ENCODE measurements at places on chromosomes 4 and X.
A peak's percentile ranks its signal among the peaks of the same experiment; 100 is the strongest.

- DNase-seq: no peak
Observed at GRCh38 chr4:71709961-71710360, 73.9 kb downstream of the GC start.

GRCh38 chrX:18076434-18076833 is 144.3 kb downstream of the BEND2 start:
- no peak for DNase-seq

DNA sequence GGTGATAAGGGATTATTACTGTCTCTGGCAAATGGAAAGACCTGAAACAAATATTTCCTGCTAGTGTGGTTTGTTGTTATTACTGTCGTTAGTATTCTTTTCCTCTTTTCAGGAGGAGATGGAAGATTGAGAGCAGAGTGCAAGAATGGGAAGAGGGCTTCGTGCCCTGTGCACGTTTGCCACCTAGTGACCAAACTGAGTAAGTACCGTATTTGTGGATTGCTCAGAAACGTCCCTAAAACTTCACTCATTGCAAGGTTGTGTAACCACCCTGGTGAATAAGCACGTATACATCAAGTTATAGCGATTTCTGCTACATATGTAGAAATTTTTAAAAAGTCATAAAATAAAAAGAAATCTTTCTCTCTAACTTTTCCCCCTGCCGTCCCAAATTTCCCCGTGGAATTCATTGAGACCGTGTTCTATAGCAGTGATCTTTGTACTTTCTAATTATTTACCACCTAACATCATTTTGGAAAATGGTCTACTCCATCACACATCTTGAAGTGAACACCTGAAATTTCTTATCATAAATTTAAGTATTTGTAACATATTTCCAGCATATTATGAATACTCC is 24.3 kb downstream of the LINC00632 start:
- peak; percentile 5 for DNase-seq

- no peak for DNase-seq
Observed at GRCh38 chr4:74504212-74504611, 59.3 kb downstream of the AREG start.
